ENCODE measurements at places on chromosomes 7 and 10.

DNA sequence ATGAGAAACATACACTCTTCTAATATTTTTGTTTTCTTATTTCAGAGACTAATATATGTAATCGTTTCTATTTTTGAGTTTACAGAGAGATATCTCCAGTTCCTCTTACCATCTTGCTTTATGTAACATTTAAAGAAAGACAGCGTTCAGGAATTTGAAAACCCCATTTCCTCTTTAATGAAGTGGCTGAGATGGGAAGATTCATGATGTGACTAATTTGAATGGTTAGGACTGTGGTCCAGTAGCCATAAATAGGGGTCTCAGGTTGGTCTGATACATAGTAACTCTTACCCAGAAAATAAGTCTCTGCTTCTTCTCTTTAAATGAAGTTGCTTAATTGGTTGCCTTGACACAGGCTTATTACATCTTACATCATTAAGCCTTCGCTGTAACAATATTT, 6.9 kb downstream of the KMT2E start:
- no peak for DNase-seq

DNA sequence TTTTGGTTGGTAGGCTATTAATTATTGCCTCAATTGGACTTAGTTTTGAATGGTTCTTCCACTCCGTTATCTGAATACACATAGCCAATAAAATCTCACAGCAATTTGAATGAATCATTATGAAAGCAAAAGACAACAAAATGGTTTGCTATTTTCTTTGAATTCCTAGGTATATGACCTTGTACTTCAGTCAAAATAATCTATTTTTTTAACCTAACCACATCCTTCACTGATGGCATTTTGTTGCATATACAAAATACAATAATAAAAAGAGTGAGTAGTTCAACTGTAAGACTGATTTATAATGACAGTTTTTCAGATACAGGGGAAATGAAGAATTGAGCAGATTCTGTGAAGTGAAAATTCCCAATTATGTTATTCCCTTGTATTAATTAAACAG, 433.1 kb downstream of the HTR7 start:
- DNase-seq, result no peak

GRCh38 chr7:120843109-120843508, 14.8 kb downstream of the TSPAN12 start:
- no peak for DNase-seq

DNA sequence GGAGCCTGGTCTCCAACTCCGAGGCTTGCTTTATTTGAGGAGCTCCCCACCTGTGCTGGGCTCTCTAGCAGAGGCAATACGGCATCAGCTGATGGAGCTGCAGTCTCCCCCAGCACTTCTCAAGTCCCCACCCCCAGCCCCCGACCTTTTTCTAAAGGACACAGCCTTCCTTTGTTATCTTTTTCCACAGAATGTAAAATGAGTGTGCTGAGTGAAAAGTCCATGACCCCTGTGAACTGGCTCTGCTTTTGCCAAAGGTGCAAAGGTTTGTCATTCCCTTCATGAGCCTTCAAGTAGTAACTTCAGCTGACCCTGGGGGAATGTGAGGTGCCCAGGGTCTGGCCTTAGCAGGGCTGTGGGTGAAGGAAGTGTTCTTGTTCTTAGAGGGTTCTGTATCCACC, 25.5 kb downstream of the LRRC4 start:
- DNase-seq, result no peak

DNA sequence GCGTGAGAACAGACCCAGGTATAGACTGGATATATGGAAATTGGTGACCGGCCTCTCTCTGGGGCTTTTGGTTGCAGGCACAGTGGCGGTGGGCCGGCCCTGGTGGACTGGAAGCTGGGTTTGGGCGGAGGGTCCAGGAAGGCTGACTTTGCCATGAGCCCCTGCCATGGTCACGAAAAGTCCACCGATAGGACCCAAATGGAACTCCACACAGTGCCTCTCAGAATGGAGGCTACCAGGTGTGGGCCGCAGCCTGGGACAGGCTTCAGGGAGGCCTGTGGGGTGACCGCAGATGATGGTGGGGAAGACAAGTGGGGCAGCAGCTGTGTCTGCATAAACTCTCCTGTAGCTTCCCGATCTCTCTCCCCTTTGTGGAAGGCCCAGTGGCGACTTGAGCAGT, 123.2 kb downstream of the DNAJB6 start:
- DNase-seq, result no peak

DNA sequence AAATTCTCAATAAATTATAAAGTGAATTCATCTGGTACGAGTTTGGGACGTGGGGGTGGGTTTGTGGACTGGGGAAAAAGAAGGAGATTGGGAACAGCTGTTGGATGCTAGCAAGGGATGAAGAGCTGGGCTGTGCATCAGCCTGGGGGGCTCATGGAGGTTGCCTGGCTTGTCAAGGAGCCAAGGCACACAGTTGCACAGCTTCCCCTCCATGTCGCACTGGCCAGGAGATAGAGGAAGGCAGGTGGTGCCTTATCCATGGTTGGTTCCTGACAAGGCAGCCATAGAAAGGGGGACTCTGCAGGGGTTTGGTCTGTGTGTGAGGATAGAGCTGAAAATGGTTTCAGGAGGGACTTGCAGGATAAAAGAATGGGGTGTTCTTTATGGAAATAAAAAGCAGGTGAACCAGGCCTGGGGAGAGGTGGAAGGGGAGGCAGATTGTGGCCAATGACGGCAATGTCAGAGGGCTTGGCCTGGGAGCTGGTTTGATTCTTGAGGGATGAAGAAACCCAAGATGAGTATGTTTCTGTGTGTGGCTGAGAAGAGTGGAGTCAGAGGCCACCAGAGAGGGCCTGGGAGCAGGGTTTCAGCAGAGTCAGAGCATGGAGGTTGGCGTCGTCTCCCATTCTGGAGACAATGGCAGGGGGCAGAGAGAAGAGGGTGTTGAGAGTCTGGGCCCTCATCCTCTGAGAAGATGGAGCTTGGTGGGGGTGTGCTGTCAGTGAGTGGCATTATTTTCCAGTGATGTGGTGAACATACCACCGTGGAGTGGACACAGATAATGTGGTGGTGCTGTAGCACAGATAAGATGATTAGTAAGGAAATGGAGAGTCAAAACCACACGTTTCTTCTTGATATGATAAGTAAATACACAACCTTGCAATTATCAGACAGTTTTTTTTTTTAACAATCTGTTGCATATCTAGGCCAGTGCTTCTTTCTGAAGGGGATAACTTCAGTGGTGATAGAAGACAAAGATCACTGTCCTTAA, 108.2 kb downstream of the PTPN20 start:
- DNase-seq, result no peak

DNA sequence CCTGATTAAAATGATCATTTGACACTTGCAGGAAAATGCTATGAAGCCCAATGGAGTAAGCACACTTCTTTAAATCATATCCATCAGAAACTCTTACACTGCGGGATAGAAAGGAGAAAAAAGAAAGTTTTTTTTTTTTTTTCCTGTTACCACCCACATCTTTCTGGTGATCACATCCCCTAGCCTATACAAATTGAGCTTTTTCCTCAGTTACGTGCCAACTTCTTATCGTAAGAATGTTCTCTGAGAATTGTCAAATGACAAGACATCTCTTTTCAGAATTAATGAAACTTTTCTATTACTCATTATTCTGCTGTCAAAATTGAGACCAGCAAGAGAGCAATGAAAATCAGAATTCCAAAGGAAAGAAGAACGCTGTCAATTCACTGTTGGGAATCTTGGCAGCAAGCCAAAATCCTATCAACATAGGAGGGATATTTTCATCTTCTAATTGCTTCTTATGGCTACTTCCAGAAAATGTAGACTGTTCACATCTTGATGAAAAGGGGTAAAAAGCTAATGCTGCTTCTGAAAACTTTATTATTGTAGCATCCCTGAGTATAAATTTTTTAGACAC, 179.5 kb downstream of the ADAM12 start:
- DNase-seq, result peak; percentile 63

DNA sequence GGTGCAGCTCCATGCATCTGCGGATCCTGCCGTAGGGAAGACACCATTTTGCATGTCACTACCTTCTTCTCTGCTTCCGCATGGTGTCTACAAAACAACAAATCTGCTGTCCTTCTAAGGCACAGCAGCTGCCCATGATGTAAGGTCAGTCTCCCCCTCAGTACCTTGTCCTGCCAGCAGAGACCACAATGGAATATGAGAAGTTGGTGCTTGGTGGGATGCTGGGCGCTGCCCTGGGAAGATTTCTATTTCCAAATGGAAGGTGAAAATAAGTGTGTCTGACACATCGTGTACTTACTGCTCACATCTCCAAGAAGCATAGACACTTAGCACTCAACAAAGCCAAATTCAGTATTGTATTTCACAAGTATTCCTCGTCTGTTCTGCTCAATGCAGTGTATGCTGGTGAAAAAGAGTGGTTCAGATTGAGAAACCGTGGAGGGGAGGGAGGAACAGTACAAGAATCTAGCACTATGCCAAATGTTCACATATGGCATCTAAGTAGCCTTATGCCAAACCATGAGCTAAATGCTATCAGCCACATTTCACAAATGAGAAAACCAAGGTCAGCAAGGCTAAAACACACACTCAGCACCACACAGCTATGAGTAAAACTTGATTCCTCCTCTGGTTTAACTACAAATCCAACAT, 95.0 kb downstream of the GRB10 start:
- no peak for DNase-seq

DNA sequence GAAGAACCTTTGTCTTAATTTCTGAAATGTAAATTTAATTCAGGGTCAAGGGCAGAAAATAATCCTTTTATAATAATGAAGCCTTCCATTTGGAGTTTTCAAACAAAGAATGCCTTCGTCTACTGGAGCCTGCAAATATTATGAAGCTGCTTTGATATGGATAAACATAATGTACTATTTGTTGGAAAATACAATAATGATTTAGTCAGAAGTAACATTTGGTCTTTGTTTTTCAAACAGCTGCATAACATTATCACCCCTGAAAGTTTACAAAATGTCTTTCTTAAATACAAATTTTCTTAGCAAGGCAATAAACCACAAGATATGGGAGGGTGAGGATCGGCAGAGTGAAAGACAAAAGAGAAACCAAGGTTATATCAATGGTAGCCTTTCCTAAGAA, 41.5 kb downstream of the TMEM26 start:
- DNase-seq, result no peak

GRCh38 chr10:3485057-3485686, 299.8 kb downstream of the KLF6 start:
- DNase-seq, result no peak

- no peak for DNase-seq
Observed at GRCh38 chr10:7457478-7458316, 46.9 kb upstream of the SFMBT2 start.

- DNase-seq, result no peak
Observed at GRCh38 chr7:112940314-112940732, 146.3 kb downstream of the GPR85 start.

- no peak for DNase-seq
Observed at GRCh38 chr7:26346611-26347203, 55.0 kb downstream of the SNX10 start.

- DNase-seq, result no peak
Observed at GRCh38 chr10:132257907-132258306, 49.8 kb downstream of the STK32C start.

DNA sequence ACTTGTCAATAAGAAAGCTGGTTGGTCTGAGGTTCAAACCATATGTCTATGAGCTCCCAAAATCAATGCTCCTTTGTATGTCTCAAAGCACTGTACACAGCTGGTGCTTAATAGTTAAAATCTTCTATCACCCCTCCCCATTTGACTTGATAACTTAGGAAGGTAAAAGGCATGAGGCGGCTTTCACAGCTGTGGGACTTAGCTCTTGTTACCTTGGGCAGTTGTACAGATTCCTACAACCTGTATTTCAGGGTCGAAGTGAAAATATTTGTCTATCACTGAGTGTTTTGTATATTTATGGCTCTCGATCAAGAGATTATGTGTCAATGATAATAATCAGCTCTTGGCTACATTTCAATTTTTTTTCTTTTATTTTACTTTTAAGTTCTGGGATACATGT, 992 bp upstream of the KIFBP start:
- DNase-seq, result no peak

GRCh38 chr7:105759670-105760550, 116.5 kb downstream of the ATXN7L1 start:
- peak; percentile 75 for DNase-seq

DNA sequence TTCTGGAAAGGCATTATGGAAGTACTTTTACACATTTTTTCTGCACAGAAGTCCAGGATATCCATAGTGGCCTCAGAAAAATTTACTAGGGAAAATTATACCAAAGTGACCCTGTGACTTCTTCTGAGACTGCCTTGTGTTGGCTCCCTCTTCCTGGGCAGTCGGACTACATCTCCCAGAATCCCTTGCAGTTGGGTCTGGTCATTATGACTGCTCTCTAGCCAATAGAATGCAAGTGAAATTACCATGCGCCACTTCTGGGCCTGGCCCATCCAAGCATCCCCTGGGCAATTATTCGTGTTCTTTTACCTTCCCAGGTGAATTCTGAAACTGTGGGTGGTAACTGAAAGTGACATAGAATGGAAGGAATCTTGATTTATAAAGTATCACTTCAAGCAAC, 430.9 kb downstream of the ACTR3B start:
- DNase-seq, result peak; percentile 2

- DNase-seq, result no peak
Observed at GRCh38 chr7:140330595-140330994, 67.7 kb downstream of the SLC37A3 start.

GRCh38 chr7:28222636-28223035, 42.0 kb upstream of the JAZF1 start:
- DNase-seq, result no peak

- DNase-seq, result peak; percentile 63
Observed at GRCh38 chr7:128352153-128352537, 8.4 kb upstream of the RBM28 start.

DNA sequence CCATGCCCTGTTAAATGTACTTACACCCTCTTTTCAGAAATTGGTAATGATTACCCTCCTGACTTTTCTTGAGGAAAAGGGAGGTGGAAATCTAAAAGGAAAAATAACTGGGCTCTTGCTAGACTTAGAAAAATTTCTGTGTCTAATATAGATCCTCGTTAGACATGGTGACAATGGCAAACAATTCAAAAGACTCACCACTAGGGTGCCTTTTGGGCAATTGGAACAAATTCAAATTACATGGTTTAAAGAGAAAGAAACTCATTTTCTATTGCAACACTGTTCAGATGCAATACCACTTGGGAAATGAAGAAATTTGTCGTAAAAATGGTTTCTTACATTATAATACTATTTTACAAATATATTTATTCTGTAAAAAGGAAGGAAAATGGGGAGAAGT, 950.1 kb downstream of the GRM8 start:
- DNase-seq, result no peak

GRCh38 chr7:380139-380485, 90.1 kb downstream of the FOXL3 start:
- peak; percentile 82 for DNase-seq

DNA sequence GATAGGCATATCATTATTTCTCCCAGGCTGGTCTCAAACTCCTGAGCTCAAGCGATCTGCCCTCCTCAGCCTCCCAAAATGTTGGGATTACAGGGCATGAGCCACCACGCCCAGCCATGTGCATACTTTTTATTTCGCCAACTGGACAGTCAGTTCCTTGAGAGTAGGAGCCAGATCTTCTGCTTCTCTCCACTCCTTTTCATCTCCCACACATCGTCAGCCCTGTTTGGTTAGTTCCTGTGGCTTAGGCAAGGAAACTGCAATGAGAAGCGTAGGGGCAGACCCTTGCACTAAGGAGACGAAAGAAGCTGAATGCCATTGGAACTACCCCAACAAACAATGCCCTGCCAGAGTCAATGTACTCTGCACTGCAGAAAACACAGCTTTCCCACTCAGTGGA, 178.2 kb downstream of the TRIL start:
- DNase-seq, result no peak

All from tongue (tissue), 3 donors.